ENCODE measurements at places on chromosomes 4 and X.
A peak's percentile ranks its signal among the peaks of the same experiment; 100 is the strongest.

- DNase-seq: no peak
Measured at GRCh38 chr4:8279321-8280157, 10.0 kb downstream of the HTRA3 start.

DNA sequence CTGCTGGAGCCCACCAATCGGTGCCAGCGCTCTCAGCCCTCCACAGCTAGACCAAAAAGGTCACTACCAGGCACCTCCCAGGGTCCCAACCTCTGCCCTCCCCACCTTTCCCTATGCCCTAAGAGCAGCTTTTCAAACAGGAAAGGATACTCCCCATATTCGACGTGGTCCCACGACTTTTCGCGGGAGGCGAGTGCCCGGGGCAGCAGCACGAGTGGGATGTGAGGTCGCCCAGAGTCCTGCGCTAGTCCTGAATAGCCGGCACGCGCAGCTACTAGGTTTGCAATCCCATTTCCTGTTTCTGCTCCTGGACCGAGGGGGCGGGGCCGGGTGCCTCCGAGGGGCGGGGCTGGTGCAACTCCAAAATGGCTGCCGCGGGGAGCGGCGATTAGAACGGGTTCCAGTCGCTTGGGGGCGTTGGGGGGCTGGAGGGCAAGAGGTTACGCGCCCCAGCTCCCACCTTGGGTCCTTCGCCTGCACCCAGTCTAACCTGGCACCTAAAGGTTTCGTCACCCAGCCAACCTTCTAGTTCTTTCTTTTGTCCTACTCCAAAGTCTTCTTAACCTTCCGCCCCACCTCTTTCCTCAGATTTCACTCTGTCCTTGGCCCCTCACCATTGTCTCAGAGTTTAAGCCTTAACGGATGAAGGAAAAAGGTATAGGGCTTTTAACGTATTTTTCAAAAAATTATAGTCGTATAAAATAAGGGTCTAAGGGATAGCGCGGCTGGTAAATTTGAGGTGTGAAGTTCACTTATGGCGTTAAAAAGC lies 85.0 kb upstream of the TENT5D start:
- peak; percentile 18 for DNase-seq

DNA sequence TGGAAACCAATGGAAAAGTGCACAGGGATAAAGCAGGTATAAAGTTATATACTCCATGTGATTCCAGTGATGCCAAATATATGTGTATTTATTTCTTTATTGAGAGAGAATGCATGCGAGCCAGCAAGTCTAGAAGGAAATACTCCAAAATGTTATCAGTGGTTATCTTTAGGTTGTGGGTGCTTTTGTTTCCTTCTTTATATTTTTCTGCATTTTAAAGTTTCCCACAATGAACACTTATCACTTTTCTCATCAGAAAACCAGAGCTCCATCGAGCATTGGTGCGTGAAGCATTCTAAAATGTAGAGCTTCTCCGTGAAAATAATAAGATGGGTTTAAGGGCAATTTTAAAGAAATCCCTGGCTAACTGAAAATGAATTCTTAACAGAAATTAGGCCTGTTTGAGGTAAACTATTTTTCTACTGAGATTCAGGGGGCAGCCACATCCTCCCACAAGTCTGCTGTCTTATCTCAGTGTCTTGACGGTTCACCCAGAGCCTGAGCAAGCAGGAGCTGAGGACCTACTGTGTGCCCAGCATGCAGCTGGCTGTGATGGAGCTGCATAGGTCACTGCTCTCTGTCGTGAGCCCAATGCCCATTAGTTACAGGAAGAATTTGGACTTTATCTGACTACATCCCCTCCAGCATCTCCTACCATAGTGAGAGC lies 18.7 kb upstream of the CD40LG start:
- DNase-seq: no peak

DNA sequence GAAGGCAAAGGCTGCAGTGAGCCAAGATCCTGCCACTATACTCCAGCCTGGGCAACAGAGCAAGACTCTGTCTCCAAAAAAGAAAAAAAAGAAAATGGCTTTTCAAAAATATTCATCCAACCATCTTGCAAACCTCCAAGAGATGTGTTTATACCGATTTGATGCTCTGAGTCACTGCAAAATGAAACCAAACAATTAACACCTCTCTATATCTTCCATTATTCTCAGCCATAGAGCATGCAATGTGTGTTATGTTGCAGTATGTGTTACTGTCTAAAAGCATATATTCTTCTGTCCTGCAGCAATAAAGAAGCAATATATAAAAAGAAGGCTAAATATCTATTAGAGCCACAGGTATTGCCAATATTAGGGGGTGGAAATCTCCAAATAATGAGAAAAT lies 51.4 kb downstream of the ARAP2 start:
- no peak for DNase-seq

GRCh38 chrX:124344246-124344645 lies 2.1 kb upstream of the SH2D1A start:
- no peak for DNase-seq
